ENCODE measurements at places on chromosomes 12 and 14.

DNA sequence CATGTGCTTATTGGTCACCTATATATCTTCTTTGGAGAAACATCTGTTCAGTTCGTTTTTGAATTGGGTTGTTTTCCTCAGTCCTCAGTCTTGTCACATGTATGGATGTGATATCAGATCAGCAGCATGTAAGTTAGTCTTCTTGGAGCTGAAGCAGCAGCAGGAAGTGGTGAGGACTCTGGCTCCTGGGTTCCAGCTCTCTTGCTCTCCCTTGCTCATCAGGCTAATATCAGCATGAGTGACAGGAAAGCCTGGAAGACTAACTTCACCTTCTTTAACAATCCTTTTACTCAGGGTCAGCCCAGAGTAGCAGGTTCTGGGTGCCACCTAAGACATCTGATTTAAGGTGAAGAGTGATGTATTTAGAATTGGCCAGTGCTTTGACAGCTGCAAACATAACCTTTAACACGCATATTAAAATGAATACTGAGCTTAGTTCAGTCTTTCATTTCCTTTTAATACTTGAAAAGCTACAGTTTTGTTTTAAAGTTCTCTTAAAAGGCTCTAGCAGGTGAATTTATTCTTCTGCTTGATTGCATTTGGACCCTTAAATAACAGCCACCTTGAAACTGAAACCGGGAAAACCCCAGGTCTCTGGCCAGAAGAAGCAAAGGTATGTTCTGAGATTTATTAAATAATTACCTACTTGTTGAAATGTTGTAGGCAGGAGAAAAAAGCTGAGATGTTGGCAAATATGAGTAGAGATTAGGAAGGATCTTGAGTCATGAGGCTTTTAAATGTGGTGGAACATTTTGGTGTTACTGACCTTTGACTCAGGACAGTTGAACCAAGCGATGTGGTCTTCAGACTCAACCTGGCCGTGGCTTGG, 54.3 kb downstream of the DRAM1 start:
- no peaks in the 10 kb centered on the region for H3K27me3 ChIP-seq
- no peak for DNase-seq
- H3K4me1 ChIP-seq, result peaks cover 6% of the 10 kb centered on the region
- H3K36me3 ChIP-seq, result no peaks in the 10 kb centered on the region
- no peak overlapping the region for H3K27ac ChIP-seq

DNA sequence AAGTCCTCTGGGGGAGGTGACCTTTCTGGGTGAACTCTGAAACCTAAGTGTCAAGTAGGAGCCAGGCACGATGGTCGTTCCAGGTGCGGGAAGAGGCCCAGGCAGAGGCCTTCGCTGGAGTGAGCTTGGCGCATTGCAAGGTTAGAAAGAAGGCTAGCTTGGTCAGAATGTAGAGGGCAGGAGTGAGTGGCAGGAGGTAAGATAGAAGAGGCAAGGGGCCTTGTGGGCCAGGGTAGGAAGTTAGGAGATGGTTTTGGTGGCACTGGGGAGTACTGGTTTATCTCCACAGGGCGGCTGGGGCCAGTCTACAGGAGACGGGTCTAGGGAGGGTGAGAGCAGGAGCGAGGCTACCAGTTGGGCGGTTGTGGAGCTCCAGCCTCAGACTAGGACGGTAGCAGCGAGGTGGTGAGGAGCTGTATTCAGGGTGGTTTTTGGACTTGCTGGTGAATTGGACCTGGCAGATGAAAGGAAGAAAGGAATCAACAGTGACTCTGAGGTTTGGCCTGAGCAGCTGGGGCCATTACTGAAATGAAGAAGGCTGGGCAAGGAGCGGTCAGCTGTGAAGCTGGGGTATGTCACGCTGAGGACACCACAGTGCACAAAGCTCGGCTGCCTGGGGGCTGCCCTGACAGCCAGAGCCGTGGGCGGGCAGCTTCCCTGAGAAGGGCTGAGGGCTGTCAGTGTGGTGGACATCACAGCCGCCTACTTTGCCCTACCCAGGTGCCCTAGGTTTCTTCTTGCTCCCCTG, 9.0 kb downstream of the MLXIP start:
- H3K27ac ChIP-seq, result peak overlapping the region; percentile 37
- peaks cover 35% of the 10 kb centered on the region for H3K36me3 ChIP-seq
- H3K4me3 ChIP-seq, result no peak overlapping the region

DNA sequence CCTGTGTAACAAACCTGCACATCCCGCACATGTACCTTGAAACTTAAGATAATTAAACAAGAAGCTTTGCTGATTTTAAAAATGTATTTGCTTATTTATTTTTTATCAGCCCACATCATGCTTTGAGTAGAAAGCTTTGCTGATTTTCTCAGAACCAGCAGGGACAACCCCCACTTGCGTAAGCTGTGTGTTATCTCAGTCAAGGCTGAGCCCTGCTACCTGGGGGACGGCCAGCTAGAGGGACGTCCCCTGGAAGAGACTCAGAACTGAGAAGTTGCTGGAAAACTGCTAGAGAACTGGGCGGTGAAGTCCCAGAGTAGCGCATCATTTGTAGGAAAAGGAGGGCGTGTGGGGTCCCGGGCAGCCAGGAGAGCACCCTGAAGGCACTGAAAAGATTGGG, 4.1 kb upstream of the PLEK2 start:
- H3K27ac ChIP-seq, result no peak overlapping the region
- H3K4me3 ChIP-seq, result no peak overlapping the region

DNA sequence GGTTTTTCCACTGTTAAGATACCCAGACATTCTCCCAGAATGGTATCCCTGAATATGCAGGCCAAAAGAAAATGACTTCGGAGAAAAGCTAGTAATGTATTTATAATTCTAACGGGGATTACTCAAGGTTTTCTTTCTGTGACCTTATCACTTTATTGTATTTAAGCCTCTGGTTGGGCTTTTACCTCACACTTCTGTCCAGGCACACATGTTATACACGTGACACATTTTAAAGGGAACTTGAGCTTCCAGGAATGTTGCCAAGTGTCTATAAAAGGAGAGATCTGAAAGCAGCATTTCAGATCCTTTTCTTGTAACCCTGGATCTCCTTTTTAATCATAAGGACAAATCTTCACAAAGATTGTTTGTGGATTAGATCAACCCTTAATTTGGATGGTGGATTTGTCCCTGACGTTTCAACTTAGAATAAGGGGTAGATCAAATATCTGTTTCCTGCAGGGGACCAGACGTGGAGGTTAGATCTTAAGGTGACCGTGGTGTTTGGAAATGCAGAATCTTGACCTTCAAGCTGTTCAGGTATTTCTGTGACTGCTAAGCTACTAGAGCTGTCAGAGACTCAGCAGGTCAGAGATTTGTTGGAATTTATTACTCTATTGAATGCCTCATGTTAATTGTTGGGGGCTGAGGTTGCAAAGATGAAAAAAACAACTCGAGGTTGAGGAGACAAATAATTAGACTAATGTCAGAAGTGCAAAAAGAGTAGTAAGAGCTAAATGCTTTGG, 1.5 kb downstream of the CIPC start:
- H3K4me1 ChIP-seq, result peaks cover 37% of the 10 kb centered on the region
- no peaks in the 10 kb centered on the region for H3K27me3 ChIP-seq
- H3K4me3 ChIP-seq, result peak overlapping the region; percentile 84
- peak overlapping the region; percentile 97 for H3K27ac ChIP-seq

GRCh38 chr14:70317091-70317968, 42.2 kb downstream of the COX16 start:
- no peak overlapping the region for H3K27ac ChIP-seq
- H3K4me3 ChIP-seq, result no peak overlapping the region
- no peaks in the 10 kb centered on the region for H3K27me3 ChIP-seq

DNA sequence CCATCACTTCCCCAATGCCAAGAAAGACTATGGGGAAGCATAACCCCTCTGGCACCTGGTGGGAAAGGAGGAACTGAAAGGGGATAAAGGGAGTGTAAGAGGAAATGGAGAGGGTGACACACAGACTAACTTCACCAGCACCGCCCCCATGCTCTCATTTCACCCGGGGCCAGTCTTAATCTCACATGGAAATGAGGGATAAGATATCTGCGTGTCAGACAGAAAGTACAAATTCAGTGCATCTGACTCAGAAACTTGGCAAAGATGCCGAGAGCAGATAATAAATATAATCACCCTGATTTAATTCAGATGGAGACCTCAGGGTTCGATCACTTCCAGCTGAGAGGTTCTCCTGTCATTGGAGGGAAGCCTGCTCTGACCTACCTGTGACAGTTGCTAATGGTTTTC, 191.6 kb downstream of the DUSP6 start:
- DNase-seq, result no peak
- H3K36me3 ChIP-seq, result no peaks in the 10 kb centered on the region
- no peak overlapping the region for H3K4me3 ChIP-seq
- H3K27ac ChIP-seq, result no peak overlapping the region
- H3K27me3 ChIP-seq, result no peaks in the 10 kb centered on the region
- H3K4me1 ChIP-seq, result peaks cover 43% of the 10 kb centered on the region
